ENCODE measurements at places on chromosomes 3 and 15. TPM values are rescaled to one million over a fixed set of nuclear protein-coding genes. Genes with fewer than 3 reads are reported as not detected.

DNA sequence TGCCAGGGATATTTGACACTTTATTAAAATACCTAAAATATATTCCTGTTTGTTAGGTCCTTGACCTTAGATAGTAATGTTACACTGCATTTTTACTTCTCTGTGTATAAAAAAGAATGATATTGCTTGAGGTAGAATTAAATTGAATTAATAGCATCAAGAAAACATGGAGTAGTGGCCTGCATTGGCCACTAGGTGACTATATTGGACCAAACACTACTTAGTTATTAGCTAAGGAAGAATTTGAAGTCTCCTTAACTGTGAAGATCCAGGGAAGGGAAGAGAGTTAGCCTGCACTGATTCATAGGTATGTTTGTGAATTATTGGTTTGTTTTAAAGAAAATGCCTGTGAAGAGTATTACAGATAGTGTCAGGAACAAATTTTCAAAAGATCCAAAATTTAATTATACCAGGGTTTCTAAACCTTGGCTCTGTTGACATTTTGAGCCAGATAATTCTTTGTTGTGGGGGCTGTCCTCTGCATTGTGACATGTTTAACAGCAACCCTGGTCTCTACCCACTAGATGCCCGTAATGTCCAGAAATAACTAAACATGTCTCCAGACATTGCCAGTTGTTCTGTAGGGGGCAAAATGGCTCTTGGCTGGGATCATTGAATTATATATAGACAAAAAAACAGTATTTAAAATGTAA is 103.6 kb upstream of the THSD4 start:
- peak; percentile 56 for DNase-seq

- no peak for DNase-seq
Measured at GRCh38 chr3:59171491-59171890, 121.7 kb upstream of the CFAP20DC start.

DNA sequence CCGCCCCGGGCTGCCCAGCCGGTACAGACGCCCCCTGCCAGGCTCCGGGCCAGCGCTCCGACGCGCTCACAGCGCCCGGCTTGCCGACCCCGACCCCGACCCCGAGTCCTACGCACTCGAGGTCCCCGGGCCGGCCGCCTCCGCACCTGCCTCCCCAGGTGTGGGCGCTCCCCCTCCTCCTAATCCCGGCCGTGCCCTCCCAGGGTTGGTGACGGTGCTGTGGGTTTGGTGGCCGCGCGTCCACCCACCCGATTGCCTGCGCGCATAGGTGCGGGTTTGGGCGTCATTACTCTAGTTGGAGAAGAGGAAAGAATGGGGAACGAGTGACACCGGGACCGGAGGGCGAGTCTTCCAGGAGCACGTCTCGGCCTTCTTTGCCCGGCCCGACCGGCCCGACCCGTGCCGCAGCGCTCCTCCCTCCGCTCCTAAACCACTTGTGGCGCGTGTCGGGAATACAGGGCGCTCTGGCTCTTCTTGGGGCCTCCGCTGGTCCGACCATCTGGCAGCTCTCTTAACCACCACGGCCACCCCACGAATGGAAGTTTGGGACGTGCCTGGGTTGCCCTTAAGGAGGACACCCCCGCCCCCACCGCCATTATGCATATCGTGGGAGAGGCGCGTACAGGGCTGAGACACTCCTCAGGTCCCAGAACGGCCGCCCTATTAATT is 810 bp upstream of the THRB start:
- no peak for DNase-seq

DNA sequence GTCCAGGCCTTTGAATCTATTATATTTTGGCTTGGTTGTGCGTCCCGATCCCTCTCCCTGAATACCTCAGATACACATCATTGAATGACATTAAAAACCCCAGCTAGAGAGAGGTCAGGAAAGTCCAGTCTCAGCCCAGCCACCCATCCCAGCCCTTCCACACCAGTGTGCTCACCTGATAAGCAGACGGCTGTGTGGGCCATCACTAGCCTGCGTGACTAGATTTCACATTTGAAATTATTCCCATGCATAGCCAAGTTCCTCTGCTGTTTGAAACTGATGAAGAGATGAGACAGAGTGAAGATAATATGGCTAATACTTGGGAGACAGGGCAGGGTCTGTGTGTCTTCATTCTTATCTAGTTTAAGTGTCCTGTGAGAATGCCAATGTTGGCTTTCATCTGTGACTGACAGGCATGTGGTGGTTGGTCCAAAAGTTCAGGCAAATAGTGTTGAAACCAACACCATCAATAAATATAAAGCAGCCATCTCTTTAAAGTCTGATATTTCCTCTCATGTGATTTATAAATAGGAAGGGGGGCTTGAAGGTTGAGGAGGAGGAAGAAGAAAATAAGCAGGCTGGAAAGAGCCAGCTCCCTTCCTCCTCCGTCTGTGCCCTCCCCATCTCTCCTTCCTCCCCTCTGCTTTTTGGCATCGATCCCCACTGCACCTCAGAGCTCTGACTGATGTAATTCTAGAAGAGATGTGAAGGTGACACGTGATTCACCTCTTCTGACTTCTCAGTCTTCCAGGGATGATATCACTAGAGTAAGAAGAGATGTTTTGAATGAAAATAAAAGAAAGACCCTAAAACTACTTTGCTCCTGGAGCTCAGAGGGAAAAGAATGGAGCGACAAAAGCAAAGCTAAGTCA is 5.1 kb downstream of the FAM43A start:
- peak; percentile 74 for DNase-seq

DNA sequence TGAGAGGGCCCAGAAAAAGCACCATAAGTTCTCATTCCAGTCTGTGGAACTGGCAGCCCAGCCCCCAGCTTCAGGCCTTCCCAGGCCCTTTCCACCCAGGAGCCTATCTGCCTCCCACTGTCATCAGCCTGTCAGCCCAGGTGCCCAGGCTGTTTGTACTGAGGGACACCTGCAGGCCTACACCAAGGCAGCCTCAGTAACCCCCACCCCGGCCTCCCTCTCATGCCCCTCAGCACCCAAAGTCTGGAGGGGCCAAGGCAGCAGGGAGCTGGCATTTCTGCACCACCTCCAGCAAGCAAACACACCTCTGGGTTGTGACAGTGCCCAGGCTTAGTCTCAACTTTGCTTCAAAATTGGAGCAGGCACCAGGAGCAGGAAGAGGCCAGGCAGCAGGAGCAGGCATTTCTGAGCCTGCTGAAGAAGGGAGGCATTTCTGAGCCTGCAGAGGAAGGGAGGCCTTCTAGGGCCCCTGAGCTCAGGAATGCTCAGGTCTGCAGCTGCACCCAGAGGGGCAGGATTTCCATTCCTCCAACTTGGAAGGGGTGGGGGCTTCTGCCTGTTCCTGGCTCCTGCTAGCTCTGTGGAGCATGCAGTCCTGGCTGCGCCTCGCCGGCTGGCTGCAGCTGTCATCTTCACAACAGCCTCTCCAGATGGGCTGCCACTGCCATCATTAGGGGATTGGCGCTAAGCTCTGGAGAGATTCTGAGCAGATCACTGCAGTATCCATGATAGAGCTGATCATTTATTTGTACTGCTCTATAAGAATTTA is 396.1 kb downstream of the UNC13C start:
- DNase-seq, result no peak

DLL4 gene
- 75.8 TPM for total RNA-seq

GRCh38 chr15:90907838-90908507 is 4.9 kb downstream of the MAN2A2 start:
- no peak for DNase-seq

C3orf22 gene
- total RNA-seq, result not detected

DNA sequence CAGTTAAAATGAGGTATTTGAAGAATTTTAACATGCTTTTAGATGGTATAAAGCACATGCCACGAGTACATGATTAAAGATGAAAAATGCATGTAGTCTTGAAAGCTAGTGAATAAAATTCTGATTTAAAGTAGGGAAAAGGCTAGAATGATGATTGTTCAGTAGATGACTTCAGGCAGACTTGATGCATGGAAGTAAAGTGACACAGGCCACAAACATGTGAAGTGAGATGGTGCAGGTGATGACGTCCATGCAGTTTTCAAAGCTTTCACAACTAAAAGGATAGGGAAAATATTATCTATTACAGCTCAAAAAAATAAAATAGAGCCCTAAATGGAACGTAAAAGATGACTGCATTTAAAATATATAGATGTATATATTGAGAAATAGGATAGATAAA is 140.9 kb downstream of the TFG start:
- DNase-seq, result no peak

DIS3L gene
- 21.6 TPM for total RNA-seq

GRCh38 chr15:30791239-30792175 is 112.2 kb upstream of the FAN1 start:
- DNase-seq, result no peak

SPINK8 gene
- total RNA-seq, result not detected

PLD1 gene
- total RNA-seq, result 108 TPM

GRCh38 chr15:29324746-29325145 is 55.1 kb upstream of the NSMCE3 start:
- DNase-seq, result no peak

VPS39 gene
- 56.7 TPM for total RNA-seq

GRCh38 chr3:192883512-192883911 is 34.1 kb downstream of the MB21D2 start:
- no peak for DNase-seq

PRR20G gene
- total RNA-seq, result not detected

- no peak for DNase-seq
Measured at GRCh38 chr3:13099707-13100106, 26.5 kb upstream of the IQSEC1 start.

UROC1 gene
- not detected for total RNA-seq

GOLGA8G gene
- total RNA-seq, result not detected

GRCh38 chr15:40333922-40334492 is 6.7 kb downstream of the CCDC9B start:
- DNase-seq, result peak; percentile 98

SKIL gene
- 149 TPM for total RNA-seq

PIF1 gene
- total RNA-seq, result 52.7 TPM

DNA sequence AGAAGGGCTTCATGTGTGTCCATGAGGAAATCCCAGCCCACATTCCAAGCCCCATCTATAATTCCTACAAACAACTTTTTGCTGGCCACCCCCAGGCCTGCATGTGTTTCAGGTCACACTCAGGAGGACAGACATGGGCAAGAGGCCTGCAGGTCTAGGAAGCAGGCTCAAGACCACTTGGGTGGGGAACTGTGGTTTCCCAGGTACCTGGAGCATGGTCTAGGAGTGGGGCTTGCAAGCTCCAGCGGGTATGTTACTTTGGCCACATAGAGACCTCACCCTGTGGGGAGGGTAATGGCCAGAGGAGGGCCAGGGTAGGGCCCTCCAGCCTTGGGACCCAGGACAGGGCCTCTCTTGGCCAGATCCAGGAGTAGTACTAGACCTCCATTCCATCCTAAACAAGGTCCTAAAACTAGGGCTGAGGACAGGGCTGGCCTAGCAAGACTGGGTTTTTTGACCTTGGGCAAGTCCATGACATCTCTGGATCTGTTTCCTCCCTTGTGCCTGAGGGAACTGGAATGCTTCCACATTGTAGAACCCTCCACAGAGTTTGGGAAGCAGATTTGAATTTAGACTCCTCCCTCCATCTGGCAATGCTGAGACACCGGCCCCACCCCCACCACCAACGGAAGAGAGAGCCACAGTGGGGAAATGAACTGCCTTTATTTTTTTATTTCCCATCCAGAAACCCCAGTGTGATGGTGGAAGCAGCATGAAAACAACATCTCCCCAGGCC is 22.3 kb downstream of the EAF1 start:
- DNase-seq, result no peak

DNA sequence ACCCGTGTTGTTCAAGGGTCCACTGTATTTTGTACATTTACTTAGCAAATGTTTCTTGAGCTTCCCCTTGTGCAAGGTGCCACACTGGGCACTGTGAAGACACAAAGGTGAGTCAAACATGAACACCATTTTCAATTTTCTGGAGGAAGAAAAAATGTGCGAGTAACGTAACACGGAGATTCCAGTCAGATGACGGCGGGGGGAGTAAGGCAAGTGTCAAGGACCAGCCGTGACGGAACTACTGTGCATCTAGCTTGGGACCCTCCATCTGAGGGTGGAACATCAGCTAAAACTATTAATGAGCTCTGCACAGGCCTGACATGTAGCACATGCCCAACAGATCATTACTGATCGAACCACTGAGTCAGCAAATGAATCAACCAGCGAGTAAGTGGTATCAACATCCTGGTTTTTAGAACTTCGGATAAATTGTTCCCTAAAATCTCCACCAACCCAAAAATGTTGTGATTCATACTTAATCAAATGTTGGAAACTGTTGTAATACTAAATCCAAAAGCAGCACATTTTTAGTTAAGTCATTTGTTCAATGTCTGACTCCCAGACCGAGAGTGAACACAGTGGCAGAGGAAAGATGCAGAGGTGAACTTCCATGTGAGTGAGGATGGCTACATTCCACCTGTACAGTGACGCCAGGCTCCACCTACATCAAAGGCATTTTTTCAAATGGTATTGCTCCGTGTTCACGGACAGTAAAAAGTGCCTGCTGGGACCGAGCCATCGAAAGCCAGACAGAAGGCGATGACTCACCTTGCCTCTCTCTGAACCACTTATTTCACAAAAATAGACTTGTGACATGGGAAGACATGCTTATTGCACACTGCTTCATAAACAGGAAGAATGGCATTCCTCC is 172.2 kb downstream of the ATP10A start:
- DNase-seq, result no peak
